ENCODE measurements at places on chromosomes 12 and 14.

GRCh38 chr12:3464561-3464960 lies 26.4 kb upstream of the PRMT8 start:
- no peak for DNase-seq

- DNase-seq = no peak
These were observed 102.0 kb downstream of the LGR5 start for GRCh38 chr12:71541583-71541982.

DNA sequence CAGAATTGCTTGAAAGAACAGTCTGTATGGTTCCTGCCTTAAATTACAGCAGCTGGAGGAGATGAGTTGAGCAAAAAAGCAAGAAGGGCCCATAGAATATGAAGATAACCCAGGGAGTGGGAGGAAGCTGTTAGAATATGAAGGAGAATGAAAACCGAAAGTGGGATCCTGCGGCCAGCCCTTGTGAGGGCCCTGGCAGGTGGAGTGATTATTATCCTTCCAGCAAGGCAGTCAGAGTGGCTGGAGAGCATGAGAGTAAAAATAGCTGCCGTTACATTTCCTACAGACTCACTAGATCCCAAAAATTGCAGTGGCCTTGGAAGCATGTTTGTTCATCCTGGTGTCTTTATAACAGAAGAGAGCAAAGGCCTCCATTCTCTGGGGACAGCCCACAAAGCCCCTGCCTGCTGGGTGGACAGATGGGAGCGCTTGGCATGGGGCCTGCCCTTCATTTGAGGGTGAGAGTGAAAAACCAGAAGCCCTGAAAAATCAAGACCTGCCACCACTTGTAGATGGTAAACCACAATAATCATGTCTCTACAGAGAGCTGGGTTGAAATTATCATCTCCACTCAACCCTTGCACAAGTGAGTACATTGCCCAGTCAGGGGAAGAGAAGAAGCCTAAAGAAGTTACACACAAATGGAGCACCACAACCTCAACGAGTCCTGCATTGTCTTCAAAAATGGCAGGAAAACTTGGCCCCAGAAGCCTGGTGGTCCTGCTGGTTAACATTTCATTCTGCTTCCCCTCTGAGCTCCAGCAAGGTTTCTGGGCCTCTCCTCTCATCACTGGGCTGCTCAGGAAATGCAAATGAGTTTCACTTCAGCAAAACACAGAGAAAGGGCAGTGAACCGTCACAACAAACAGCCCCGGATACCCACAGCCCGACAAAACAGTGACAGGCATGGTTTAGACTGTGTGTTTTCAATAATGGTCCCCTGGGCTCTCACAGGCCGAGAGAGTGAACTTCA lies 20.5 kb downstream of the ZDHHC22 start:
- no peak for DNase-seq

DNA sequence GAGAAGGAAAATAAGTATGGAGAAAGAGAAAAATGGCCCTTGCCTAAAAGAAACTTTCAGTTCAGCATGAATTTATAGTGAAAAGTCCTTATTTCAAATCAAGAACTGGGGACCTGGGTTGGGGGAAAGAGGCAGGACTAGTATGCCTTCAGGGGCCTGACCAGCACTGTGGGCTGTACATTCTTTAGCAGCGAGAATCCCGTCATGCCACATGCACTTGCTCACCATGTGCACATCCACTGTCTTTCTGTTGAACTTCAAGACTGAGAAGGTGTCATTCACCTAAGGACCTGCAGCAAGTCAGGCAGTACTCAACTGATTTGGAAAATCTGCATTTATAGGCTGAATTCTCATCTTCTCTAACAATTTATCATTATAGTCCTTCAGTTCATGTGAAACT lies 50.2 kb downstream of the RAB35 start:
- no peak for DNase-seq

- DNase-seq = peak; percentile 49
These were observed 3.3 kb upstream of the KRT79 start for GRCh38 chr12:52837413-52837741.

DNA sequence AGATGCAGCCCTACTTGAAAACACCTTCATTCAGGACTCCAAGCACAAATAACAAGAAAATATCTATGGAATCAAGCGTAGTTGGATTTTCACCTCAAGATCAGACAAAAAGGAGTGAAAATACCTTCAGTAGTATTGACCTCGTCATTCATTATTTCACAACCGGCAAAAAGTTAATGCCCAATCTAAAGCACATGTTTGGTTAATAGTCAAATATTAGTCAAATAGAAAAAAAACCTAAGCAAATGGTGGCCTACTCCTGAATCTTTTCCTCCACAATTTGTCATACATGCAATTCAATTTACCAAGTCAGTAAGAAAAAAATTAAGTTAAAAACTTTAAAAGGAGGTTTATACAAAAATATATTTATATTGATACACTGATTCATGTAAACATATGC lies 50.0 kb downstream of the SLC38A4 start:
- no peak for DNase-seq

DNA sequence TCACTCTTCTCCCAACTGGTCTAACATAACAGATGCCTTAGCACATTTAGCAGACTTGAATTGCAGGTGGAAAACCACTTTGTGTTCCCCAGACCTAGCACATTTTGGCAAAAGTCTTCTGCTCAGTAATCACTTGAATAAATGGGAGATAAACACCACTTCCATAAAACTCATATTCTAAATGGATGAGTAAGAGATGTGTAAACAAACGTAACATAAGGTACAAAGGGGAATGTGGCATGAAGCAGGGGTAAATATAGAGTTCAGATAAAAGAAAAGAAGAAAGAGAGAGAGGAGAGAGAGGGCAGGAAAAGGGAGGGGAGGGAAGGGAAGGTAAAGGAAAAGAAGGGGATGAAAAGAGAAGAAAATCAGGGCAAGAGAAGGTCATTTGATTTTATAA lies 17.0 kb upstream of the KERA start:
- no peak for DNase-seq

DNA sequence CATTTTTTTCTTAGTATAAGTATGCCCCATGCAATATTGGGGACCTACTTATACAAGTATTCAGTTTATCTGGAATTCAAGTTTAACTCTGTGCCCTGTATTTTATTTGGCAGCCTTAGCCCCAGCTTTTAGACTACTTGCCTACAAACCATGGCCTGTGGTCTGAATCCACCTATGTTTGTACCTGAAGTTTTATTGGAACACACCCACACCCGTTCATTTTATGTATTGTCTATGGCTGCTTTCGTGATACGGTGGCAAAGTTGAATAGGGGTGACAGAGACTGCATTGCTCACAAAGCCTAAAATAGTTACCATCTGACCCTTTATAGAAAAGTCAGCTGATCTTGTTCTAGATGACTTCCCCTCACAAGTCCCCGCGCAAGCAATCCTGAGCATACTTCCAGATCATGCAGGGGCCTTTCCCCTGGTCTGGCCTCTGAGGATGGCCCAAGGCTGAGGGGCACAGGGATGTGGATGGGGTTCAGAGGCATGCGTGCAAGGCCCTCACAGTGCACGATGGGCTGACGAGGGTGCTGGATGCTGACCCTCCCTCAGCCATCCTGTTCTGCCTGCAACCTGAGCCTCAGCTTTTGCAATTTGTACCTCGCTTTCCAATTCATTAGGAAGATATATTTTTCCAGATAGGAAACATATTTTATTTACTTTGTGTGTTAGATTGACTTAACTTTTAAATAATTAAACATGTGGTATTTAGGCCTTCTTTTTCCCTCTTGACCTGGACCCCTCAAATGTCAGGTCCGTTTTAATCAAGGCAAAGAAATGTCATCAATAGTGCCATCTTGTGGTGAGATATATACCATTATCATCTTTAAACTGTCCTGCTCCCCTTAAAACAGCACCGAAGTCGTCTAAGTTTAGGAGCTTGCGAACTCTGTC lies 527.3 kb upstream of the CCDC196 start:
- DNase-seq = peak; percentile 44

All from fibroblast of lung (primary cell).